HCT116 (cell line): ENCODE measurements at places on chromosomes 4 and X. TPM values are rescaled to one million over a fixed set of nuclear protein-coding genes. Genes with fewer than 3 reads are reported as not detected.

DNA sequence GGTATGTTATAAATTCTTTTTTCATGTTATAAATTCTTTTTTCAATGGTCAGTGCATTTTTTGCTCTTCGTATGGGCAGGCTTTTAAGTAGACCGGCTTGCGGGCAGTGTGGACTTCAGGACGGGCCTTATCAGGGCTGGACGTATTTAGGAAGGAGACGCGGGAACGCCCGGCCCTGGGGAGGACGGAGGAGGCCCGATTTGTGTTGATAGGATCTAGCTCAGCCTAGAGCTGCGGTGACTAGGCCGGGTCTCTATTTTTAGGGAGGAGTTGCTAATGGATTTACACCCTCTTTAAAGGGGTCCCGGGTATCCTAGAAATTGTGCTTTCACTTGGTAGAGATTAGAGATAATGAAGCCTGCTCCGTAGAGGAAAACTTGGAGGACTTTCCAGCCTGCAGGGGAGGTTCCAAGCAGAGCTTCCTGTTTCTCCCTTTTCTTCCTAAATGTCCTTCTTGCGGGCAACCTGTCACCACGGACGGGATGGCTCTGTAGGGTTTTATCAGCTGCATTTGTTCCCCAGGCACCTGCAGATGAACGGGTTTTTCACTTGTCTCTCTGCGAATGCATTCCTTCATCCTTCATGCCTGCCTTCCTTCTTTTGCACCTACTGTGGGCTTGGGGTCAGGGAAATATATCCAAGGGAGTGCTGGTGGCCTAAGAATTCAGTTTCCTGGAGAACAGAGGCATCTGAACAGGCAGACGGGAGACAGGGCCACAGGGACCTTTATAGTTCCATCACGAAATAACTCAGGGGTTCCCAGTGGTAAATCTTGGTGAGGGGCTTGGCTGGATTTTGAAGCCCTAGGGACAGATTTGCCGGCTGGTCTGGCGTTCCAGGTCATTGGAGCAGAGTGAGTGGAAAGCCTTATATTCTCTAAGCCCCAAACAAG, 1.4 kb downstream of the CD99 start:
- DNase-seq: no peak

GLRA3 gene
- total RNA-seq: not detected

TMEM255A gene
- not detected for total RNA-seq

- no peak for DNase-seq
Measured at GRCh38 chr4:94457692-94458106, 6.0 kb downstream of the PDLIM5 start.

DNA sequence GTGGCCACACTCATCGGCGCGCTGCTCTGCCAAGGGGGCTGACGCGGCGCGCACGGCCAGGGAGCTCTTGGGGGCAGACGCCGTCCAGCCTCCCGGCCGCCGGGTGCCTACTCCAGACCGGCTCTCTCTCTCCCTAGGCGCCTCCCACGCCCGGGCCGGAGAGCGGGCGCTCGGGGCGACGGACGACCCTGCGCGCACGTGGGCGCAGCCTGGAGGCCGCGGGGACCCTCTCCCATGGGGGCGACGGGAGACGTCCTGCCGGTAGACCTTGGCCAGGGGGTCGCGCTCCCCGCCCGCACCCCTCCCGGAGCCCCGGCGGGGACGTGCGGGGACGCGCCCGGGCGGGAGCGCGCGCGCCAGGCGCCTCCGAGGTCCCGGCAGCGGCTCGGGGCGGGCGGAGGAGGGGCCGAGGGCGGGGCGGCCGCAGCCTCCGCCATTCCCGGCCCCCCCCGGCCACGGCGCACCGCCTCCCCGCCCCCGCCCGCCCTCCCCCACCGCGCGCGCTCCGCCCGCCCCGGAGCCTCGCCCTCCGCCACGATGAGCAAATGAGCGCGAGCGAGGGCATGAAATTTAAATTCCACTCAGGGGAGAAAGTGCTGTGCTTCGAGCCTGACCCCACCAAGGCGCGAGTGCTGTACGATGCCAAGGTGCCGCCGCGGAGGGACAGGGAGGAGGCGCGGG, at the start of gene MSL3:
Gene MSL3, plus strand, starts transcription at position 519 of the 681 bp plus-strand sequence. Its CDS starts 27 bp downstream, at position 546.
- no peak for DNase-seq
